ENCODE measurements at places on chromosomes 7 and 10.

GRCh38 chr10:28595613-28596012 is 62.7 kb downstream of the WAC start:
- no peak for DNase-seq

- no peak for DNase-seq
These were observed 23.2 kb downstream of the LYZL2 start for GRCh38 chr10:30606313-30606712.

GRCh38 chr7:8258734-8259133 is 3.2 kb downstream of the ICA1 start:
- no peak for DNase-seq

DNA sequence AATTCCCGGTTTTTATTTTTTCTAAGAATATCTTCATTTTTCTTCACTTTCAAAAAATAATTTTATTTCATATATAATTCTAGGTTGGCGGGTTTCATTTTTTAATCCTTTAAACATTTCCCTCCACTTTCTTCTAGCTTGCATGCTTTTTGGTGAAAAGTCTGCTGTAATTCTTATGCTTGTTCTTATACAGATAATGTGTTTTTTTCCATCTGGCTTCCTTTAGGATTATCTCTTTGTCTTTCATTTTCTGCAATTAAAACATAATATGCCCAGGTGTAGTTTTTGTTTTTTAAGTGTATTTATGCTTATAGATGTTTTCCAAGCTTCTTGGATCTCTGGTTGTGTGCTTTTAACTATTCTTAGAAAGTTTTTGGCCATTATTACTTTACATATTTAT is 341.3 kb upstream of the SEMA3C start:
- DNase-seq: no peak

DNA sequence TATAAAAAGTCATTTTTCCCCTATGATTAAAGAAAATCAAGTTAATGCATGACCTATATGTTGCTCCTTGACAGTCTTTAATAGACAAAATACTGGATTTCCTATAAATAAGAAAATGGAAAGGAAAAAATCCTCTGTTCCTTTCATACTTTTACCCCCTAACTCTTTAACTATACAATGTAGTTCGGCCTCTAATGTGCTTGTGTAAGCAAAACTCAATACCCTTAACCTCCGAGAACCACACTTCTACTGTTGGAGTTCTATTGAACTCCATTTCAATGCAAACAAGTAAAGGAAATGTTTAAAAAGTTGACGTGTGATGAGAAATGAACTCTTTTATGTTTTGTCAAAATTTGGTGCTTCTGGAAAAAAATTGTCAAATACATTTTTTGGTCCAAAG is 36.0 kb downstream of the HDAC9 start:
- no peak for DNase-seq

DNA sequence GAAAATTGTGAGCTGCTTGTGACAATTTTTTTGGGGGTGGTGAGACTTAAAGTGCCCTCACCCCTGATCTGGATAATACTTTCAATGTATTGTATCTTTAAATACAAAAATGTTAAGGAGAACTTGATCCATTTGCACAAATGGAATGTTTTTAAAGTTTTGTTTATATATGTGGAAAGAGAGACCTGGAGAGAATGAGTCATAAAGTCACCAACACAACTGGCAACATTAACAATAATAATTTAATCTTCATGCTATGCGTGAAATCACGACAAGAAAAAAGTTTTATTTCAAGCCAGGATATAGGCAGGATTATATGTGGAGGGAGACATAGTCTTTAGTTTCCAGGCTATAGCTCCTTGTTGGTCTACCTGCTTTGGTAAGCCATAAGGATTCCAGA is 537.5 kb downstream of the GPAM start:
- DNase-seq: no peak

- no peak for DNase-seq
These were observed 349.8 kb downstream of the PTPRN2 start for GRCh38 chr7:158237672-158238335.

- no peak for DNase-seq
These were observed at the start of gene COL28A1 for GRCh38 chr7:7535691-7536090. Gene COL28A1, minus strand, starts transcription at chr7:7535873. Its CDS starts 2,998 bp downstream, at chr7:7532875.

GRCh38 chr7:99825452-99825851 is 2.4 kb upstream of the CYP3A43 start:
- DNase-seq: no peak

DNA sequence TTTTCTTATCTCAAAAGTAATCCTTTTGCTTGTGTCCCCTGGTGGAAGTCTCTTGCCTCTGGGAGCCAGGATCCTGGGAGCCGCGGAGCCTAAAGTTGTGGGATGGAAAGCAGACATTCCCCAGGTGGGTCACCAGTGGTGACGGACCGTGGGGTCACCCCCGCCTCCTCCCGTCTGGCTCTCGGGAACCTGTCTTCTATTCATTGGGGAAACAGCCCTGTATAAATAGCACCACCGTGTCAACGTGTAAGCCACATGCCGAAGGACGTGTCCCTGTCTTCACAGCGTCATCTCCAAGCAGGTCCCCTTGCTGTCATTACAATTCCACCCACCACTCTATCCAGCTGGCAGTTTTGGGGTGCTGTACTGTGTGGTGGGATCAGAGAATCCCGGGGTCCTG is 87.5 kb downstream of the ELFN1 start:
- no peak for DNase-seq

GRCh38 chr10:79475119-79475653 is 29.8 kb upstream of the ZCCHC24 start:
- no peak for DNase-seq

DNA sequence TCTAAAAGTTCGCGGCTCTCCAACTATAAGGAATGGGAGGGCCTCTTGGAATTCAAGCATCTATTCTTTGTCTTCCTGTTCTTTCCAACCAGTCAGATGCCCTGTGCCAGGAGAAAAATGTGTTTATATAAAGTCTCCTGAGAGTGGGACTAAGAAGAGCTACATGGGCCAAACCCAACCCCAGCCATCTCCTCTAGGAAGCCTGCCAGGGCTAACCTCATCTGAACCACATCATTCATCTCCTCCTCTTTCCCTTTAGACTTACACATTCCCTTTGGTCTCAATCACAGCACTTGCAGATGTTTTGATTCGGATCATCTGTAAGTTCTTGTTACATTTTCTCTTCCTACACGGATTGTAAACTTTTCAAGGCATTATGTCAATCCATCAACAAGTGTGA is 62.6 kb downstream of the DOCK4 start:
- no peak for DNase-seq

- no peak for DNase-seq
These were observed 184.6 kb downstream of the SEC23IP start for GRCh38 chr10:120076996-120077706.

GRCh38 chr10:89369156-89370105 is 8.4 kb upstream of the IFIT1B start:
- no peak for DNase-seq

DNA sequence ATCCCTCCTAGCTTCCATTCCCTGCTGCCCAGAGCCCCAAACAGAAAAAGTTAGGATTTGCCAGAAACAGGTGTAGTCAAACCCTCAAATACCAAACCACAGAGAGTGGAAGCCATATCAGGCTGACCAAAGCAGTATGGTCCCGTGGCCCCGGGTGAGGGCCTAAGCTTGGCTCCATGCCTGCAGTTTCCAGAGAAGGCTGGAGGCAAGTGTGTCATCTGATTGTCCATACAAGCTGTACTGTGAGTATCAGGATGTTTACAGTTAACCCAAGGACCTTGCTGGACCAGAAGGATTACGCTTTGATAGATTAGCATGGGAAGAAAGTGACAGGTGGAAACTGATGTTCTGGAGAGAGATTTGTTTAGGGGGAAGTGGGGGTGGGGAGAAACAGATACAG is 96.3 kb downstream of the PRKAG2 start:
- DNase-seq: no peak

DNA sequence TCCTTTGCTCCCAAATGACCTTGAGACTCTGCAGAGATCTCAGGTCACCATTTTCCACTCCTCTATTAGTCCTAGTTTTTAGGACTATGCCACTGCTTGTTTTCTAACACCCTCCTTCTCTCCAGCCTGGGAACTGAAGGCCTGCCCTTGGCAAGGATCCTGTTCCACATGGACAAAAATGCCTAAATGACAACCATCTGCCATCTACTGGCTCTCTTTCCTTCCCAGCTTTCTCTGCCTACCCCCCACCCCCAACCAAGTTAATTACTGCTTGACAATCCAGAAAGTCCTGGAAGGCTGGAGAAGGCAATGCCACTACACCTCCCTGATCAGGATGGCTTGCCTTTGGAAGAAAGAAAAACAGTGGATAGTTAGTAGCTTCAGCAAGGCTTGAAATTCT is 44.8 kb upstream of the SP8 start:
- DNase-seq: peak; percentile 69

DNA sequence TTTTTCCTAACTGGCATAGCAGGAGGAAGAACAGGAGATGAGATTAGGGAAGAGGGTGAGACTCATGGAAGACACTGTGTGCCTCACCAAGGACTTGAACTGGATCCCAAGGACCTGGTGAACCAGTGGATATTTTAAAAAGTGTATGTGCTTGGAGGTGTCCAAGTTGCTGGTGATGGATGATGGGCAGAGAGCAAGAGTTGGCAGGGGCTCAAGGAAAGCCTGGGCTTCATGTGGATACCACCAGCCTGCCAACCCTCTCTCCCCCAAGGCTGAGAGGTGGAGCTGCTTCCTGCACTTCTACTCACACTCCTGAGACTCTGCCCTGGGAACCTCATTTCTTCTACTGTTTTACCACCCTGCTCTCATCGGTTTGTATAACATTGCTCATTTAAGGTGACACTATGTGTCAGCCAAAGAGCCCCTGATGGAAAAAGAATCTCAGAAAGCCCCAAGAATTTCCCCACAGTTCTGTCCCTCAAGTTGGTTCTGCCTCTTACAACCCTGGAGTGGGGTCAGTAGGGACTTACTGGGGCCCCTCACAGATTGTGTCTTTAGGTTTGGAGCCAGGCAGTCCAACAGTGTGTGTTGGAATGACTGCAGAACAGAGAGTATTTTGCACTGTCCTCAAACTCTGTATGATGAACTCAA is 56.2 kb upstream of the PDCD4 start:
- no peak for DNase-seq

DNA sequence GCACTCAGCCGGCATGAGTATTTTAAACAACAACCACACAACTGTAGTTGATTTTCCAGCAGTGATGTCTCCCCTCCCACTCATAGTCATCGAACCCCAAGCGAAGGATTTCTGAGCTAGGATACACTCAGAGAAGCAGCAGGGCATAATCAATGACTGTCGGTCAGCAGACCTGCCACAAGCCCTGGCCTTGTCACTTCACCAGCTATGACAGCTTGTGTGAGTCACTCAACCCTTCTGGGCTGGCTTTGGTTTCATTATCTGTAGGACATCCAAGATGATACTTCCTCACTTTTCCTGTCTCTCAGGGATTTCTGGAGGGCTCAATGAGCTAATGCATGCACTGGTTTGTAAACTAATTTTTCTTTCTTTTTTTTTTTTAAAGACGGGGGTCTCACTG is 22.0 kb upstream of the UBE3C start:
- no peak for DNase-seq

- no peak for DNase-seq
These were observed 131.5 kb upstream of the C1QL3 start for GRCh38 chr10:16653224-16653623.

GRCh38 chr7:134174795-134175261 is 47.7 kb downstream of the LRGUK start:
- no peak for DNase-seq

DNA sequence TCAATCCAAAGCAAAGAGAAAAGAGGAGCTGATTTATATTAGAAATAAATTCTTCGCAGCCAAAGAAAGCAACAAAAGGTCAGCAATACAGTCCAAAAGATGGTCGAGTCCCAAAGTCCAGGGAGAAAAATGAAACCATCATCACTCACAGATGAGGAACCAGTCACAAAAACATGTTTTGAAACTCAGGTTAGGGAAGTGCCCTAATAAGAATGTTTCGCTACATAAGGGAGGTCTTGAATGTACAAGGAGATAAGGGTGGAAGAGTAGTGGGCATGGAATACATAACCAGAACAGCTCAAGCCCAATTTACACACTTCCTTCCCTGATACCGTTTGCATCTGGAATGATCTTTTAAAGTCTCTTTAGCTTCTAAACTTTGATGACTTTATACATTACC is 53.6 kb downstream of the VPS41 start:
- DNase-seq: no peak

DNA sequence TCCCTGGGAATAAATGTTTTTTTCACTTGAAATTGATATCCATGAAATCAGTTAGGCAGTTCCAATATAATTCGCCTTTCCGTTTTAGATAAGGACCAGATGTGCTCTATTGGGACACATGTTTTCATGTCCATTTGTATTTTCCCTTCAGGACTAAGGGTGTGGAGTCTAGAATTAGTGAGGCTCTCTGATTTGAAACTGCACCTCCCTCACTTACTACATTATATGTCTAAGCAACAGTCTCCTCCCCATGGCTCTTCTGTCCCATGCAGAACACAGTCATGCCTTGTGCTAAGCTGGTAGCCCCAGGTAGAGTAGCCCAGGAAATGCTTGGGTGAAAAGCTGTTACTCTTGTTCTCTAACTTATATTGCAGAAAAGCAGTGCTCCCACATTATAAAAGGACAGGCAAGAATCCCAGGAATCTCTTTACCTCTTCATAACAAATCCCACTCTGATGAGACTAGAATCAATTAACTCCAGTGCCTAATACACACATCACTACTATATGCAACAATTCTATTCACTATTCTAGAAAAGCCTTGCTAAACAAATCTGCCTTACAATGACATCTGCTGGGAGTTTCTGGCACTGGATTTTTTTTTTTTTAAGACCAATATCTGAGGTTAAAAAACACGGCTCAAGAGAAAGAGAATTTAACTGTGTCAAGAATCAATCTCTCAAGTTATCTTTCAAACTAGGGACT is 293.9 kb downstream of the SNX13 start:
- DNase-seq: no peak

DNA sequence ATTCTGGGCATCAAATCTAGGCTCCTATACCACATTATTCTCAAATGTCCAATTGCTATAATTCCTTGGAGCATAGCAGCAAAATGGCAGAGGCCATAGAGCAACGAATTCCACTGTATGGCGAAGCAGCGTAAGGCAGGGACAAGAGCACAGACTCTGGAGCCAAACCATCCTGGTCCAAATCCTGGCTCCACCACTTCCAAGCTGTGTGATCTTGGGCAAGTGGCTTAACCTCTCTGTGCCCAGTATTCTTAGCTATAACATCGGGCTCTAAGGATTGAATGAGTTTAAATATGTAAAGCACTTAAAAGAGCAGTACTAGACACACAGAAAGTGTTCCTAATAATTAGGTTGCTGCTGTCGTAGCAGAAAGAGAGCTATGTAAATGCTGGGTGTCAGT is 56.2 kb downstream of the TACC2 start:
- no peak for DNase-seq

Measured in cerebellum (tissue), 4 donors.